T-helper 2 cell treated with Interferon-gamma antibody and Interleukin-4, amounts not matched to agents 5 μg/mL and 100 μg/mL, for 36 hours (primary cell): ENCODE measurements at places on chromosomes 7 and 10.

DNA sequence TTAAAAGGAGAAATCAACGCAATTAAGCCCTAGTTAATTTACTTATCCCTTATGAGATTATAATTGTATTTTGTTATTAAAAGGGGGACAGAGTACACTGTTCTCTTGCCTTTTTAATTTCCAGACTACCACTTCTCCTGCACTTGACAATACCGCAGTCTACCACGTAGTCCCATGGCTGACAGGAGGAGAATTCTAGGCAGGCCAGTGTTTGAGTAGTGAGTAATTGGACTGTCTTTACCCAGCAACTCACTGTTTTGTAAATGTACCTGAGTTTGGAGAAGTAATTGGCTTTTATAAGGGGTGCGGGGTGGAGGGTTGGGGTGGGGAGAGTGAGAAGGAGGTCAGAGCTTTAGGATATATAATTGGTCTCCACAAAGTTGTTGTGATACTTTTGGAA is 85.4 kb downstream of the CFTR start:
- H3K27me3 ChIP-seq: peaks cover 6% of the 10 kb centered on the region
- H3K4me3 ChIP-seq: no peak overlapping the region
- no peak overlapping the region for H3K27ac ChIP-seq
- no peaks in the 10 kb centered on the region for H3K4me1 ChIP-seq

GRCh38 chr7:16402091-16402490 is 19.2 kb downstream of the CRPPA start:
- peaks cover 3% of the 10 kb centered on the region for H3K36me3 ChIP-seq
- no peaks in the 10 kb centered on the region for H3K27me3 ChIP-seq
- no peak for DNase-seq
- H3K4me1 ChIP-seq: no peaks in the 10 kb centered on the region

GRCh38 chr10:121607310-121608055 is 9.2 kb upstream of the FGFR2 start:
- H3K27ac ChIP-seq: no peak overlapping the region
- H3K4me1 ChIP-seq: no peaks in the 10 kb centered on the region
- no peak for DNase-seq
- H3K27me3 ChIP-seq: peaks cover 8% of the 10 kb centered on the region
- H3K36me3 ChIP-seq: no peaks in the 10 kb centered on the region

GRCh38 chr10:45282061-45282460 is 33.3 kb downstream of the OR13A1 start:
- peaks cover 17% of the 10 kb centered on the region for H3K27me3 ChIP-seq
- no peaks in the 10 kb centered on the region for H3K4me1 ChIP-seq
- DNase-seq: no peak
- H3K4me3 ChIP-seq: no peak overlapping the region

DNA sequence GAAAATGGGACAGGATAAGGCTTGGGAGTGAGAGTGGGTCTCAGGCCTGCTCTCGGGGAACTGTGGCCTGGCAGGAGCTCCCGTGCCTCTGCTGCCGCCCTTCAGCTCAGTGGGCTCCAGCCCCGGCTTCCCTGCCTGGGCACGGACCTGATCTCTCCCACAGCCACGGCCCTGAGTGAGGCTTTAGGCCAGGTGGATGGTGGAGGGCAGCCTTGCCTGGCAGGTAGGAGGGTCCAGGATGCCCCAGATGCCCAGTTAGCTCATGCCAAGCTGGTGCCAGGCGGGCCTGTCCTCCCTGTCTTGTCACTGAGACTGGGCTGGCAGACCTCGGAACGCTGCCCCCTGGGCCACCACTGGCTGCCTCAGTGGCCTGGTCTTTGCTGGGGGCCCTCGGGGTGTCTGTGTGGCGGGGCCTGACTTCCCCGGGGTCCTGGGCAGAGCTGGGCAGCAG is 116.6 kb downstream of the INPP5A start:
- H3K27ac ChIP-seq: no peak overlapping the region
- no peaks in the 10 kb centered on the region for H3K36me3 ChIP-seq
- no peaks in the 10 kb centered on the region for H3K27me3 ChIP-seq
- H3K4me1 ChIP-seq: no peaks in the 10 kb centered on the region
